H4 (cell line): ENCODE measurements at places on chromosomes 13 and 19. TPM values are rescaled to one million over a fixed set of nuclear protein-coding genes. Genes with fewer than 3 reads are reported as not detected.

Gene SLC10A2
- total RNA-seq: not detected in 2 replicates

Gene ZNF610
- total RNA-seq: 1.1 and 2.2 TPM in 2 replicates

Gene FFAR1
- total RNA-seq: not detected in 2 replicates

- no peak for DNase-seq
These were observed 28.2 kb upstream of the C13orf46 start for GRCh38 chr13:114002009-114002544.

- no peak for DNase-seq
These were observed 1.1 kb upstream of the ZNF780B start for GRCh38 chr19:40057166-40057565.

GRCh38 chr13:41550276-41550675 is 92.9 kb downstream of the RGCC start:
- DNase-seq: no peak

- no peak for DNase-seq
These were observed 14.4 kb downstream of the RGCC start for GRCh38 chr13:41471785-41472184.

- DNase-seq: no peak
These were observed 187.9 kb downstream of the TBC1D4 start for GRCh38 chr13:75294110-75294509.

GRCh38 chr19:4059891-4060620 is 6.6 kb downstream of the ZBTB7A start:
- no peak for DNase-seq
